ENCODE measurements at places on chromosomes 5 and 9.
A peak's percentile ranks its signal among the peaks of the same experiment; 100 is the strongest.

- no peak for DNase-seq
Measured at GRCh38 chr5:154278908-154279307, 88.4 kb downstream of the GALNT10 start.

DNA sequence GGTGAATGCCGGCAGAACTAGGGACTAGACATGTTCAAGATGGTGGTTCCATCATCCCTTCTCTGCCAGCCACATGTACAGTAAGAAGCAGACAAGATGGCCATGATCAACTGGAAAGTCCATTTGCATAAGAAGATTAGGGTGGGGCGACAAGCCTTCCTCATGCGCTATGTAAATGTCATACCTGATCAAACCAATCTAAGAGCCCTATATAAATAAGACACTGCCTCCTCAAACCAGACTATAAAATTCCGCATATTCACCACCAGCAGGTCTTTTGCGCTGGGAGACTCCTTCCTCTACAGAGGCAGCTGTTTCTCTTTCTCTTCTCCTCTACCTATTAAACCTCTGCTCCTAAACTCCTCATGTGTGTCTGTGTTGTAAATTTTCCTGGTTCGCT is 53.8 kb downstream of the TIMD4 start:
- no peak for DNase-seq

- no peak for DNase-seq
Measured at GRCh38 chr5:104327801-104328200, 765.2 kb upstream of the NUDT12 start.

DNA sequence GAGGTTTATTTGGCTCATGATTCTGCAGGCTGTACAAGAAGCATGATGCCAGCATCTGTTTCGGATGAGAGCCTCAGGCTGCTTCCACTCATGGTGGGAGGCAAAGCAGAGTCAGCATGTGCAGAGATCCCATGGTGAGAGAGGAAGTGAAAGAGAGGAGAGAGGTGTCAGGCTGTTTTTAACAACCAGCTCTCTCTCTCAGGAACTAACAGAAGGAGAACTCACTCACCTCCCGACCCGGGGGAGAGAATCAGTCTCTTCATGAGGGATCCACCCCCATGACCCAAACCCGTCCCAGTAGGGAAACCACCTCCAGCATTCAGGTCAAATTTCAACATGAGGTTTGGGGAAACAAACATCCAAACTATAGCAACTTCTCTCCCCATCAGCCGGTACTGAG is 187.7 kb downstream of the ENC1 start:
- peak; percentile 5 for DNase-seq

DNA sequence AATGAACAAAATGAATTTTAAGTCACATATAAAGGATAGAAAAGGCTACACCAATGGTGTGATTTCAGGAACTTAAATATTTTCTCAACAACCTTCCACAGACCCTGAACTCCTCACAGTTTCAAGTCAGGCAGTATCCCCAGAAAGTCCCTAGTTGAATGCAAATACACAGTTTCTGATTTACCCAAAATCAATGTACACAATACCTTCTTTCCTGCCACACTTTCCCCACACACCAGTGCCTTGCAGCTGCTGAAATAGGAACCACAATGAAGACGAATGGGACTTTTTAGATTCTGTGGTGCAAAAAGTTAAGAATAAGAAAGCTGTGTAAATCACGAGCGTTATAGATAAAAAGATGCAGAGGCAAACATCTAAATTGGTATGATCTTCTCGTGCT is 552.4 kb upstream of the MEF2C start:
- DNase-seq: no peak

All from KBM-7 (cell line).